ENCODE measurements at places on chromosomes 6 and 20. TPM values are rescaled to one million over a fixed set of nuclear protein-coding genes. Genes with fewer than 3 reads are reported as not detected.

NKAPL gene
- total RNA-seq = 0.64 TPM

ZSCAN16 gene
- total RNA-seq = 2.9 TPM

SAPCD1 gene
- total RNA-seq = 7.6 TPM

DNA sequence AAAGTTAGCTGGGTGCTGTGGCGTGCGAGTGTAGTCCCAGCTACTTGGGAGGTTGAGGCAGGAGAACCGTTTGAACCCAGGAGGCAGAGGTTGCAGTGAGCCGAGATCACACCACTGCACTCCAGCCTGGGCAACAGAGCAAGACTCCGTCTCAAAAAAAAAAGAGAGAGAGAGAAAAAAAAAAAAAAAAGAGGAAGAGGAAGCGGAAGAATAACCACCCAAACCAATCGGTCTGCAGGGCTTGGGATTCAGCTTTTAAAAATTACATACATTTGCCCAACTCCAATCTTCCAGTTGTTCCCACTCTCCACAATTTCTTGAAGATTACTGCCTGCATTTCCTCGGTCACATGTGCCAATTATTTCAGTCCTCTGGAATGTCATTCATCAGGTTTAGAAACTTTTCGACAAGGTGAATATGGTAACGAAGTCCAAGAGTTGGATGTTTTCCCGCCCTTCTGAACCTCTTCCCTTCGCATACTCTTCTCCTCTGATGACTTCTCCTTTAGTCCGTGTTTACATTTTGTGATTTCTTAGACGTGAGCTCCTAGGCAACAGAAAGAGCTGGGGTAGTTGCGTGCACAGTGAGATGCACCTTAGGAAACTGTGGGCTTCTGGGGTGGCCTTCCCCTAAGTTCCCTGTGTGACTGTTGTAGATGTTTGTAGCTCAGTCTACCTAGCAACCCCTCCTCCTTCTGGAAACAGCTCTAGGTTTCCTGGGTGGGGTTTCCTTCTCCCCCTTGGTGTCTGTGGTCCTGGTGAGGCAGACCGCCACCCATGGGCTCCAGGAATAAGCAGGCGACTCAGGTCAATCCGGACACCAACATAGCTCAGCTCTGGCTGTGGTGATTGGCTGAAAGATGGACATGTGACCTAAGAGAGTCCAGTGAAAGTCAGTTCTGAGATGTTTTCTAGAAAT, 63.0 kb upstream of the NCOA3 start:
- DNase-seq = peak; percentile 21
- H3K4me1 ChIP-seq = peaks cover 4% of the 10 kb centered on the region
- H3K4me3 ChIP-seq = no peak overlapping the region
- no peaks in the 10 kb centered on the region for H3K27me3 ChIP-seq
- H3K27ac ChIP-seq = no peak overlapping the region

- H3K4me1 ChIP-seq = peaks cover 9% of the 10 kb centered on the region
- no peak overlapping the region for H3K4me3 ChIP-seq
- no peak for DNase-seq
- H3K27ac ChIP-seq = no peak overlapping the region
- H3K27me3 ChIP-seq = no peaks in the 10 kb centered on the region
Observed at GRCh38 chr6:32226434-32226833, 2.6 kb upstream of the NOTCH4 start.

GRCh38 chr6:34305982-34306708, 57.3 kb upstream of the SMIM29 start:
- peaks cover 19% of the 10 kb centered on the region for H3K4me1 ChIP-seq
- no peak for DNase-seq
- H3K27ac ChIP-seq = no peak overlapping the region
- no peak overlapping the region for H3K4me3 ChIP-seq

GRCh38 chr20:4437131-4437530, 284.6 kb upstream of the PRND start:
- no peaks in the 10 kb centered on the region for H3K36me3 ChIP-seq
- H3K4me3 ChIP-seq = no peak overlapping the region
- H3K4me1 ChIP-seq = no peaks in the 10 kb centered on the region
- H3K27ac ChIP-seq = no peak overlapping the region
- no peak for DNase-seq
- H3K27me3 ChIP-seq = peaks cover 9% of the 10 kb centered on the region

GRCh38 chr20:11849976-11850670, 67.6 kb upstream of the BTBD3 start:
- no peak for DNase-seq
- no peaks in the 10 kb centered on the region for H3K36me3 ChIP-seq
- H3K27ac ChIP-seq = no peak overlapping the region
- no peak overlapping the region for H3K4me3 ChIP-seq

DNA sequence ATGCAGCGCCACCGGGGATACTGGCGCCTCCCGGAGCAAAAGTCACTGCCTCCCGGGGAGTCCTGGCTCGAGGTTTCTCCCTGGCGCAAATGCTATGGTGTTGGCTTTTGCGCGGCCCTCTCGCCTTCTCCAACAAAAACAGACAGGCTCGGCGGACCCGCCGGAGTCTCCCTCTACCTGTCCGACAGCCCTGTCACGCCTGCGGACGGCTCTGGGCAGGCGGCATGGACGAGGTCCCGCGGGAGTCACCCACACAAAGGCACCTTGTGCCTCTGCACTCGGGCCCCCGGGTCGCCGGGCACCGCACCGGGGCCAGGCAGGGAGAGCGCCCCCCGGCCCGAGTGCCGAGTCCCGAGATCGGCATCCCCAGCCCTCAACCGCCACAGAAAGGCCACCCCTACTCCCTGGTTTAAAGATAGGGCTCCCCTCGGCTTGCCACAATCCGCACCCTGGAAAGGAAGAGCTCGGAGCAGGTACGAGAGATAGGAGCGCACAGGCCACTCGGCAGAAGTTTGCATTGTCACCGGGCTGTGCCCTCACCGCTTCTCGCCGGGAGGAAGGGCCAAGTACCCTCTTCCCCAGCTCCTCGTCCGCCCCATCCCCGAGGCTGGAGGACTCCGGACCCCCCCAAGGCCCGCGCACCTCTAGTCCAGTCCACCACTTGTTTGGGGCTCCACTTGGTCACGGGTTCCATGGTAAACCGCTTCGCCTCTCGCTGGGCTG, 903 bp downstream of the CNKSR3 start:
- no peak overlapping the region for H3K27ac ChIP-seq
- peaks cover 8% of the 10 kb centered on the region for H3K4me1 ChIP-seq
- H3K4me3 ChIP-seq = peak overlapping the region; percentile 67
- peaks cover 78% of the 10 kb centered on the region for H3K27me3 ChIP-seq

GRCh38 chr6:107602321-107603005, 112.5 kb downstream of the SOBP start:
- peaks cover 8% of the 10 kb centered on the region for H3K27me3 ChIP-seq
- no peak overlapping the region for H3K27ac ChIP-seq
- no peaks in the 10 kb centered on the region for H3K4me1 ChIP-seq
- DNase-seq = no peak

- DNase-seq = no peak
- peaks cover 48% of the 10 kb centered on the region for H3K4me1 ChIP-seq
- H3K27ac ChIP-seq = peak overlapping the region; percentile 93
- peaks cover 3% of the 10 kb centered on the region for H3K27me3 ChIP-seq
- peak overlapping the region; percentile 99 for H3K4me3 ChIP-seq
Observed at GRCh38 chr20:47502271-47503239, 868 bp downstream of the NCOA3 start.

DNA sequence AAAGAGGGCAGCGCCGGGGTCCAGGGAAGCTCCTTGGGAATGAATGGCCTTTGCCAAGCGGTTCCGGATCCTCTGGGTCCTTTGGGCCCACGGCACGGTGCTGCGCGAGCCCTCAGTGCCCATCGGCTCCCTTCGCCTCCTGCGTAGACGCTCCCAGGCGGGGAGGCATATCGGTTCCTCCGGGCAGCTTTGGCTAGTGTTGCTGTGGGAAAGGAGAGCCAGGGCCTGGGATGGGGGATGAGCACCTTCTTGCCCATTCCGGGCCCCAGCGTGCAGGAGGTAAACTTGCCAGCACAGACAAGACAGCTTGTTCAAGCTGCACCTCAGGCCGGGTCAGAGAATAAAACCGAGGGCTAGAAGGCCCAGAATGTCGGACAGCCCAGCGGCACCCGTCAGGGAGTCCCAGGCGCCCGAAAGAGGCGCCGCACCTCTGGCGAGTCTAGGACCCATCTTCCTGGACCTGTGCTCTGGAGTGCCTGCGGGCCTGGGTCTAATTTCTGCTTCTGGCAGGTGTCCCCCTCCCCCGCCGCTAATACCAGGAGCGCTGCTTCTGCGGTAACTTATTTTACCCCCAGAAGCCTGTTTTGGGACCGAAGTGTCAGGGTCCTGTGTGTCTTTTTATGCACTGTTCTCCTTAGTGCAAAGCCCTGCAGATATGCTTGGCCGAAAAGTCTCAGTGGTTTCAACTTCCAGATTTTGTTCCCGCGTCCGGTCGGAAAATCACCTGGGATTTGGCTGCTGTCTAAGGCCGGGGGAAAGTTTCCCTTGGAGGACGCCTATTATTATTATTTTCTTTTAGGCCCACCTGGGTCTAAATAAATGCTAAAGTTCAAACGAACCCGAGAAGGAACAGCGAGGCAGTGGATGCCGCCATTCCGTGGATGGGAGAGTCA, 1.7 kb upstream of the TFAP2C start:
- H3K36me3 ChIP-seq = no peaks in the 10 kb centered on the region
- no peak for DNase-seq
- H3K4me1 ChIP-seq = peaks cover 9% of the 10 kb centered on the region
- no peak overlapping the region for H3K27ac ChIP-seq
- no peak overlapping the region for H3K4me3 ChIP-seq

DNA sequence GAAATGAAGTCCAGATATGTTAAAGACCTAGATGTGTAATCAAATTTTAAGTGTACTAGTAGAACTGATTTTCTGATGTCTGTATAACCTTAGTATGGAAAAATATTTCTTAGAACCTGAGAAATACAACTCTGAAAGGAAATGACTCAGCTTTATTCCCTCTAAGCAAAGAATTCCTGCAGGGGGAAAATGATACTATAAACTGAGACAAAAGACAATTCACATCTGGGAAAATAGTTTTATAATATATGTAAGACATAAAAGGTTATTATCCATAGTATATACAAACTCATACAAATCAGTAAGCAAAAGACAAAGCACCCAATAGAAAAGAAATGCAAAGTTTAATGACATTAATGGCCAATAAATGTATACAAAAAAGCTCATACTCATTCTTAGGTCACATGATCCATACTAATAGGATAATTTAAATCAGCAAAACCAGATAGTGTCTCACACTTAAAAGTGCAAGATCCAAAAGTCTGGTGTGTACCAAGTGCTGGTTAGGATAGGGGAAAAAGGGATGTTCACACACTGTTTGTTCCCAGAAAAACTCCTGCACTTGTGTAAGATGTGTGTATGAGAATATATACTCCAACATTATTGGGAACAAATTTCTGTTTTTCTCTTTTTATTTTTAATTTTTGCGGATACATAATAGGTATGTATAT, 22.6 kb downstream of the RNF217 start:
- H3K4me1 ChIP-seq = peaks cover 5% of the 10 kb centered on the region
- no peak overlapping the region for H3K4me3 ChIP-seq
- H3K27me3 ChIP-seq = peaks cover 4% of the 10 kb centered on the region
- DNase-seq = no peak
